T-helper 17 cell (primary cell): ENCODE measurements at places on chromosomes 7 and 10. TPM values are rescaled to one million over a fixed set of nuclear protein-coding genes. Genes with fewer than 3 reads are reported as not detected.

- no peak for DNase-seq
- H3K27me3 ChIP-seq = no peaks in the 10 kb centered on the region
- no peak overlapping the region for H3K4me3 ChIP-seq
- no peaks in the 10 kb centered on the region for H3K36me3 ChIP-seq
These were observed 453.7 kb upstream of the LRRTM3 start for GRCh38 chr10:66472156-66472555.

GRCh38 chr10:109591601-109592000, 331.7 kb downstream of the XPNPEP1 start:
- no peak overlapping the region for H3K27ac ChIP-seq
- H3K4me1 ChIP-seq = no peaks in the 10 kb centered on the region
- no peaks in the 10 kb centered on the region for H3K36me3 ChIP-seq
- H3K27me3 ChIP-seq = no peaks in the 10 kb centered on the region
- no peak overlapping the region for H3K4me3 ChIP-seq

SPDYE5 gene
- total RNA-seq = not detected

GRCh38 chr10:114301951-114302710, 63.1 kb downstream of the VWA2 start:
- H3K4me1 ChIP-seq = peaks cover 15% of the 10 kb centered on the region
- no peak for DNase-seq
- no peak overlapping the region for H3K4me3 ChIP-seq
- no peaks in the 10 kb centered on the region for H3K27me3 ChIP-seq
- H3K36me3 ChIP-seq = peaks cover 4% of the 10 kb centered on the region

DNA sequence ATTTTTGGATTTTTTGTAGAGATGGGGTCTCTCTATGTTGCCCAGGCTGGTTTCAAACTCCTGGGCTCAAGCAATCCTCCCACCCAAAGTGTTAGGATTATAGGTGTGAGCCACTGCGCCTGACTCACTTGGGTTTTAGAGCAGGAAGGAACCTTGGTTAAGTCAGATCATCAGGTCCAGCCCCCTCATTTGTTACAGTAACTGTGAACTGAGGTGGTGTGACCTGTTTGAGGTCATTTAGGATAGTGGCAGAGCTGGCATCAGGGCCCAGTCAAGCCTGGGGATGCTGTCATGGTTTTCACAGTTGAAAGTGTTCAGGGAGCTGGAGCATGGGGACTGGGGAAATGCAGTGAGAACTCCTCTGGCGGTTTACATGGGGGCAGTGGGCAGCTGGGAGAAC, 159.6 kb downstream of the TAX1BP1 start:
- H3K27ac ChIP-seq = no peak overlapping the region
- peak overlapping the region; percentile 41 for H3K4me3 ChIP-seq
- H3K36me3 ChIP-seq = no peaks in the 10 kb centered on the region
- DNase-seq = no peak

CCL24 gene
- total RNA-seq = not detected

DNA sequence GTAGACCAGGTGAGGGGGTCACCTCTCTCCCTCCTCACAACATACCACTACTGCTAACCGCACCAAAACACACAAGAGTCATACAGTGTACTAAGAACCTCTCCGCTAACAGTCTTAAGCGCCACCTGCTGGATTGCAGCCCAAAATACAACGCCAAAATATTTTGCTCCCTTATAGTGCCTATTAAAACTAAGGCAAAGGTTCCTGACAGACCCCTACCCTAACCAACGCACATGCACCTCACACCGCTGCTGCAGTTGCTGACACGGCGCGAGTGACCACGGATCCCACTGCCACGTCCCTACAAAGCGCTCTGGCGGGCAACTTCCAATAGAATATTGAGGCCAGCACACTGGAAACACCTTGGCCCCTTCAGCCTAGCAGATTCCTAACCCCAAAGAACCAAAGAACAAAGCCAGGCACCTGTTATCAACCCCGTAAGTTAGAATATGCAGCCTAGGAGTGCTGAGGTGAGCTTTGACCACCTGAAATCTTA, 563.6 kb upstream of the SEMA3D start:
- no peak overlapping the region for H3K4me3 ChIP-seq
- no peaks in the 10 kb centered on the region for H3K4me1 ChIP-seq
- no peaks in the 10 kb centered on the region for H3K36me3 ChIP-seq
- H3K27ac ChIP-seq = no peak overlapping the region
- H3K27me3 ChIP-seq = no peaks in the 10 kb centered on the region

GRCh38 chr10:92880917-92881316, 32.6 kb downstream of the EXOC6 start:
- no peak overlapping the region for H3K27ac ChIP-seq
- DNase-seq = no peak
- no peaks in the 10 kb centered on the region for H3K27me3 ChIP-seq
- H3K36me3 ChIP-seq = no peaks in the 10 kb centered on the region
- no peak overlapping the region for H3K4me3 ChIP-seq
- peaks cover 22% of the 10 kb centered on the region for H3K4me1 ChIP-seq

DPYSL4 gene
- 0.52 TPM for total RNA-seq

DNA sequence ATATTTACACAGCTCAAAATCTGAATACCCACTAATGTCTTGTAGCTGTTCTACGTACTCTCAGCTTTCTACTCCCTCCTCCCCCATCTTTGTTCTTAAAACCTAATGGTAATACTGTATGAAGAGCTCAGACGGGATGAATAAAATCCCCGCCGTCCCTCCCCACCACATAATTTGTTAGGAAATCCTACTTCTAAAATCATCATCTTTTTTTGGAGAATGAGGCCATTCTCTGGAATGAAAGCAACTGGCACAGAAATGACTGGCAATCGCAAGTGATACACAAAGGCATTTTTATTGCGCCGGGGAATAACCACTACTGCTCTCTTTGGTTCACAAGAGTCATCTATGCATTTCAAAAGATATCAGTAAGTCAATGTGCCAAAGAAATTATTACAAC, 27.3 kb downstream of the SLC35B4 start:
- H3K4me1 ChIP-seq = peaks cover 3% of the 10 kb centered on the region
- no peak overlapping the region for H3K4me3 ChIP-seq

DNA sequence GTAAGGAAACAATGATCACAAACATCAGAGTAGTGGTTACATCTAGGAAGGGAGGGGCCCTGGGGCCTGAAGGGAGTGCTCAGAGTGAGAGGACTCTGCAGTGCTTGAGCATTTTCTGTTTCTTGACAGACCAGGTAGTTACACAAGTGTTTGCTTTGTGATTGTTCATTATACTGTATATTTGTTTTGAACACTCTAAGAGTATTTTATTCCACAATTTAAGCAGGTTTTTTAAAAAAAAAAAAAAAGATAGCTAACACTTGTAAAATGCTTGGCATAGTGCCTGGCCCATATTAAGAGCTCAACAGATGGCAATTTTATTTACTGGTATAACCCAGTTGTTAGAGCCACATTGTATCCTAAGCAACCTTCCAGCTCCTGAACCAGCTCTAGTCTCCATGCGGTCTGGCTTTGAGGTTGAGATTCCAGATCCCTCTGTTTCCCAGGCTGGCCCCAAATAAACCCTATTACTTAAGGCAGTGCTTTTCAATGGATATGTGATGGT, 20.1 kb upstream of the ATXN7L1 start:
- H3K4me3 ChIP-seq = no peak overlapping the region
- no peaks in the 10 kb centered on the region for H3K27me3 ChIP-seq
- H3K36me3 ChIP-seq = peaks cover 9% of the 10 kb centered on the region
- H3K27ac ChIP-seq = no peak overlapping the region

ASAH2 gene
- total RNA-seq = 1.0 TPM

CREM gene
- total RNA-seq = 50.8 TPM

DNA sequence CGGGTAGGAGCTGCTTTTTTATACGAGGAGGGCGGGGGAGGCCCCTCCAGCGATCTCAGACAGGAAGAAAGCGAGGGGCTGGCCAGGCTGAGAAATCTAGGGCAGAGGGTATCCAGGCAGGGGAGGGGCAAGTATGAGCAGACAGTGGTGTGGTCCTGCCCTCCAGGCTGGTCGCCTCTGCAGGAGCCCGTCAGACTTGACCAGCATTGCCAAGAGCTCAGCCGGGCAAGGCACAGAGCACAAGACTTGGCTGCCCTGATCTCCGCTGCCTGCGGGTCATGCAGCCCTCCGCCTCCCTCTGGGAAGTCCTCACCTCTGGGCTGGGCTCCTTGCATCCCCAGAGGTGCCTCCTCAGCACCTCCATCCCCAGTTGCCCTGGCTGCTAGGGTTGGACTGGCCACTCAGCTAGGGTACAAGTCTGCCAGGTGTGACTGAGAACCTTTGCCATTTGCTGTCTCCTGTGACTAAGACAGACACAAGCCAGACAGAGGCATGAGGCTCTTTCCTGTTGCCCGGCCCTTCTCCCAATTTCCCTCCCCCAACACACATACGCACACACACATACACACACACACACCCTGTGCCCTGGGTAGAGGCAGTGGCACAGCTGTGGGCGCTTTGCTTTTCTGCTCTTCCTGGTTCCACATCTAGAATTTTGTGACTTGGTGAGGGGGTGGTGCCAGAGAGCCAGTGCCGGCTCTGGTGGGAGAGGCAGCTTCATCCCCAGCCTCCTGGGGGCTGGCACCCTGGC, 59.1 kb upstream of the PPIF start:
- no peaks in the 10 kb centered on the region for H3K27me3 ChIP-seq
- peaks cover 7% of the 10 kb centered on the region for H3K36me3 ChIP-seq
- DNase-seq = no peak
- no peak overlapping the region for H3K27ac ChIP-seq
- H3K4me1 ChIP-seq = peaks cover 36% of the 10 kb centered on the region
- peak overlapping the region; percentile 55 for H3K4me3 ChIP-seq

GRCh38 chr10:28147706-28148105, 148.8 kb upstream of the ODAD2 start:
- H3K36me3 ChIP-seq = peaks cover 2% of the 10 kb centered on the region
- no peak overlapping the region for H3K4me3 ChIP-seq
- DNase-seq = no peak
- H3K27me3 ChIP-seq = no peaks in the 10 kb centered on the region
- H3K4me1 ChIP-seq = no peaks in the 10 kb centered on the region
- no peak overlapping the region for H3K27ac ChIP-seq

MYO3A gene
- not detected for total RNA-seq
